NCI-H345 (cell line): ENCODE measurements at places on chromosomes 3 and 15.

DNA sequence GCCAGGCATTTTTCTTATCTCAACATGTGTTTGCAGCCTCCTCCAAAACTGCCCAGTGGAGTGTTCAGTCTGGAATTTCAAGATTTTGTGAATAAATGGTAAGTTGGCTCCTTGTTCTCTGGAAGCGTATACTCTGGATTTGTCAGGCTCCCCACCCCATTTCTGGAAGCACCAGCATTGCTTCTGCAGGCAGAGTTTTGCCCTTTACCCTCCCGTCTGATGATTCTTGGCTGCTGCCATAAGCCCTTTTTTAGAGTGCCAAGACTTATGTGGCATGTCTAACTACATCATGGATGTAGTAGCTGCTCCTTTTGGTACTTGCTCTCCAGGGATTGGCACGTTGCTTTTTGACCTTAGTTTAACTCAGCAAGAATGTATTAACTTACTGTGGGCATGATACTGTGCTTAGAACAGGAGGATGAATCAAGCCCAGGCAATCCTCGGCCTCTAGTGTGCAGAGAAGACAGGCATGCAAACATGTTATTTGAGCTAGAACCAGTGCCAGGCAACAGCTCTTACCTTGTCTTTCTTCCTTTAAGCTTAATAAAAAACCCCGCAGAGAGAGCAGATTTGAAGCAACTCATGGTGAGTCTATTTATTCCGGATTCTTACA lies 8.3 kb downstream of the SNAPC5 start:
- no peak for DNase-seq

DNA sequence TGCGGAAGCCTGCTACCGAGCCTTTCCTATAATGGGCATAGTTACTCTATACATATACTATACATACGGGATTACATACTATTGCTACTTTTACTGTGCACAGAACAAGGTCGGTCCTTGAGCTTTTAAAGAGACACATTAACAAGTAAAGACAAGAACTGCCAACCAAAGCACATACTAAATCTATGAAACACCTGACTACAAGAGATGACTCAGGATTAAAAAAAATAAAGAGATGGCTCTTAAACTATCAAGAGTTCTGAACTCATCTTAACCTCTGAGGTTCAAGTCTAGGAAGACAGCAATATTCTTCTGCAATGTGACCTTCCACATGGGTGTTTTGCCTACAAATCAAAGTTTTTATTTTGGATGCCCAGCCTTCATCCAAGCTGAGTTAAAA lies 106.8 kb downstream of the TNIK start:
- DNase-seq: no peak

DNA sequence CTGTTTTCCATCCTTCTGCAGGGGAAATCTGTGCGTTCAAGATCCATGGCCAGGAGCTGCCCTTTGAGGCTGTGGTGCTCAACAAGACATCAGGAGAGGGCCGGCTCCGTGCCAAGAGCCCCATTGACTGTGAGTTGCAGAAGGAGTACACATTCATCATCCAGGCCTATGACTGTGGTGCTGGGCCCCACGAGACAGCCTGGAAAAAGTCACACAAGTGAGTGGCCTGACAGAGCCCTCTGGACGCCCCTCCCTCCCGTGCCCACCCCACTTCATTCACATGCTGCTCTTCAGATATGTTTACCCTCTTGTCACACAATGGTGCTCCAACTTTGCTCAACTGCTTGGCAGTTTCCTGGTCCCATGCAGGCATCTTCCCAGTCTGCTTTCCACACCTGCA lies 274.3 kb upstream of the TRIM42 start:
- DNase-seq: peak; percentile 71

- DNase-seq: peak; percentile 31
Measured at GRCh38 chr3:47324278-47324865, 41.6 kb downstream of the KLHL18 start.

DNA sequence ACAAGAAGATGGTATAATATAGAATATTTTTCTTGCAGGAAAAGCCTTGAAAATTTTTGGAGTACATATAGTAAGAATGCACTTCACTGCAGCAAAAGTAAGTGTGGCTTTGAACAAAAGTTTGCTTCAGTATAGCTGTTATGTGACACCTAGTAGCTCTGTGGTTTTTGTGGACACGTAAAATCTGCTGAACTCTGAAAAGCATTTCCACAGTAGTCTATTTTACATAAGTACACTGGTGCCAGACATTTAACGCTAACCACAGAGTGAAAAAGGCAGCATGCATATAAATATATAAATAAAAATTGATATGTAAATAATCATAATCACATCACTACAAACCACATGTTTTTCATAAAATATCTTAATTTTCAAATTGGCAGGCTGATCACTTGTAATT lies 39.8 kb downstream of the CGGBP1 start:
- DNase-seq: no peak

DNA sequence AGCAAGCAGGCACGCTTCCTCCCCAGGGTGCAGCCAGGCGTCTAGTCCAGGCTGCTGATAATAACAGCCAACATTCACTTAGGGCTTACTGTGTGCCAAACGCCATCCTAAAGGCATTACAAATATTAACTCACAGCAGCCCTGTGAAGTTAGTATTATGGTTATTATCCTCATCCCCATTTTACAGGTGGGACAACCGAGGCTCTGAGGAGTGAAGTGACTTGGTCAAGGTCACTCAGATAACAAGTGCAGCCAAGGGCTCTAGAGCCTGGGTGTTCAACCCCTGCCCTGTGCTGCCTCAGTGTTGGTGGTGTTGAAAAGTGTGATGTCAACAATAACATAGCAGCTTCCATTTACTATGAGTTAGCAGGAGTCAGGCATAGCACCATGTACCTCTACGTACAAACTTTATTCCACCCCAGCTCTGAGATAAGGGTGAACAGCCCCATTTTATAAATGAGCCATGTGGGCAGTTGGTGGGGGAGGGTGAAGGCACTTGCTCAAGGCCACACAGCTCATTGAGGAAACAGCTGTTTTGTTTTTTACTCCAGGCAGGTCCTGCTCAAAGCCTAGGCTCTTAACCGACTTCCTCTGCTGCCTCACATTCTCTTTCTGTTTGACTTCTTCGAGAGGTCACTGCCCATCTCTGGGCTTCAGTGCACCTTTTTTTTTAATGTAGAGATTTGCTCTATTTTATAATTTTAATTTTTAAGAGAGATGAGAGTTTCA lies 24.0 kb upstream of the TRH start:
- no peak for DNase-seq

GRCh38 chr3:65751123-65751700 lies 287.5 kb downstream of the MAGI1 start:
- no peak for DNase-seq

- DNase-seq: no peak
Measured at GRCh38 chr15:72252663-72253299, 19.6 kb downstream of the PARP6 start.

- DNase-seq: no peak
Measured at GRCh38 chr3:100245927-100246326, 14.9 kb upstream of the TBC1D23 start.

GRCh38 chr3:155631323-155632019 lies 113.4 kb downstream of the PLCH1 start:
- DNase-seq: no peak

- no peak for DNase-seq
Measured at GRCh38 chr3:68878322-68878721, 54.0 kb downstream of the TAFA4 start.

- DNase-seq: no peak
Measured at GRCh38 chr15:67405208-67406191, 115.4 kb upstream of the C15orf61 start.

GRCh38 chr3:145820170-145820569 lies 340.8 kb downstream of the PLOD2 start:
- no peak for DNase-seq

GRCh38 chr3:183492849-183493179 lies 62.7 kb downstream of the KLHL6 start:
- DNase-seq: no peak

- DNase-seq: no peak
Measured at GRCh38 chr15:75753145-75753544, 40.5 kb upstream of the CSPG4 start.

GRCh38 chr3:43004282-43004681 lies 25.2 kb downstream of the GASK1A start:
- DNase-seq: no peak

DNA sequence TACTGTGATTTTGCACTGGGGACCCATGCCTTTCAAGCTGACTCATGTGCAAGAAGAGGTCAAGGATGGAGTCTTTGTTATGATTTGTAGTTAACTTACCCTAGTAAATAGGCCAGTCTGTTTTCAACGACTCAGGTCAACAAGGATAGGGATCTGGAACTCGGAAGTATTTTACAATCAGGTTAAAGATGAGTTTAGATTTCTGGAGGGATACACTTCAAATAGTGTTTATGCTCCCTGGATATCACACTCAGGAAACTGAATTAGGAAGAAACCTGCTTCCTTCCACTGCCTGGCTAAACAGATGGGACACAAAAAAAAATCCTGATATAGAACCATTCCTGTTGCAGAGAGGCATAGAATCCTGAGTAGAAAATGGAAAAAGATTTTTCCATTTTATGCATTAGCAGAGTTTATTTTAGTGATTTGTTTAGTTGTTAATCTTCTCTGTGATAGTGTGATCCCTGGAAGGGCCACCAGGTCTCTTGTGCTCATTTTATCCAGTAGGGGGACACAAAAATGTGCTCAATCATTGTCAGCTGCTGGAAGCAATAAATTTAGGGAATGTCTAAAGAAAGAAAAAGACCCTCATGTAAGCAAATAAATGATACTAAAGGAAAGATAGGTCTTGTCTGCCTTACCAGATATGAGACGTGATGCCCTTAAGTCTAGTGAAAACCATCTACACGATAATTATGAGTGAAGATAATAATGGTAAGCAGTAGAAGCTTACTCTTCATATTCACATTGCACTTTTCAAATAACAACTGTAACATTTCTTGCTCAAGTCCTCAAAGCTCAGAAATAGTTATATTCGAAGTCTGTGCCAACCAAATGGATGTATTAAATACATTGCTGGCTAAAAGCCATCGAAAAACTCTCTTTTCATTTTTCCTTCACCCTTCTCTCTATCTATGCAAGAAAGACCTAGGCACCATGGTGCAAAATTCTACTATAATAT lies 452.1 kb upstream of the KCNMB2 start:
- peak; percentile 69 for DNase-seq

DNA sequence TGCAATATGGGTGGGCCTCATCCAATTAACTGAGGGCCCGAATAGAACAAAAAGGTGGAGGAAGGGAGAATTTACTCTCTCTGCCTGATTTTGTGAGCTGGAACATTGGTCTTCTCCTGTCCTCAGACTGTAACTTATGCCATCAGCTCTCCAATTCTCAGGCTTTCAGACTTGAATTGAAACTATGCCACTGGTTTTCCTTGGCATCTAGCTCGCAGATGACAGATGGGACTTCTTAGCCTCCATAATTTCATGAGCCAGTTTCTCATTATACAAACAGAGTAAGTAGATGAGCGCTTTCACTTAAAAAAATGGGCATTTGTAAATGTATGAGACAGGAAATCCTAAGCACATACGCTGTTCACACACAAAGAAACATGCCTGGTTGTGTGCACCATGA lies 8.7 kb upstream of the PTX3 start:
- no peak for DNase-seq

- DNase-seq: no peak
Measured at GRCh38 chr3:82033186-82033585, 271.7 kb upstream of the GBE1 start.

DNA sequence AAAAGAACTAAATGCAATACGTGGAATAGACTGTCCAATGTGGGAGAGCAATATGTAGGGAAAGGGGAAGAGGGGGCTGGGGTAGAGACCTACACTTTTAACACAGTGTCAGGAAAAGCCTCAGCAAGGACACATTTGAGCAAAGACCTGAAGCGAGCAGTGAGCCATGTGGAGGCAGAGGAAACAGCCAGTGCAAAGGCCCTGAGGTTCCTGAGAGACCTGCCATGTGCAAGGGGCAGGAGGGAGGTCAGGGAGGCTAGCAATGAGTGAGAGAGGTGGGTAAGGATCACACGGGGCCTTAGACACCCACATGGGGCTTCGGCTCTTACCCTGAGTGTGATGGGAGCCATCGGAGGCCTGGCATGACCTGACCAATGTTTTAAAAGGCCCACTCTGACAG lies 181.0 kb downstream of the RAB11A start:
- no peak for DNase-seq

DNA sequence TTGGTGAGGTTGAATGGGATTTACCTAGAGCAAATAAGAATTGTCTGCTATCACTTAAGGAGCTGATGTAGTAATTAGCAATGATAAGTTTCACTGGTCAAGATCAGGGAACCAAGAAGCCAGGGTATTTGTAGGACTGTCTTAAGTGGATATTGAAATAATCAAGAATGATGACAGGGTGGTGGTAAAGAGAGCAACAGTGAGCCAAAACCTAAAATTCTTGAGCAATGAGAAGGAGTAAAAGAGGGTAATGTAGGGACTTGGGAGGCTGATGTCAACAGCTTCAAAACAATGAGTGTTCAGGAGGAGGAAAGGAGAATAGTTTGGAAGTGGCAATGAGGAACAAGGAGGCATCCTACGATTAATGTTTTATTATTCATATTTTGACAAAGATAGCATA lies 31.5 kb upstream of the SLC2A2 start:
- DNase-seq: no peak

DNA sequence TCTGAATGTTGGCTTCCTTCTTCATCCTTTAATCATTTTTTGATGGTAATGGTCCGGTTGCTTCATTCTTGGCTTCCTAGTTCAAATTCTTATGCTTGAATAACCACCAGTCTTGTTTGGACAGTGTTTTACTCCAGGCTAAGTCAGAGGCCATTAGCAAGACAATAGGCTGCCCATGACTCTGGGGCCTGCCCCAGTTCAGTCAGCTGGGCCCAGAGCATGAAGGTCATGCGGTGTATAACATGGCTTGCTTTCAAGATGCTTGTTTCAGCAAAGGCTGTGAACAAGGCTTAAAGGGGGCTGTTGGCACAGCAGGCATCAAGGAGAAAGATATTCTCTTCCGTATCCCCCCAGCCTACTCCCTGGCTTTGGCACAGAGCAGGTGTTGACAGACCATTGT lies 13.7 kb downstream of the TM4SF18 start:
- DNase-seq: no peak

DNA sequence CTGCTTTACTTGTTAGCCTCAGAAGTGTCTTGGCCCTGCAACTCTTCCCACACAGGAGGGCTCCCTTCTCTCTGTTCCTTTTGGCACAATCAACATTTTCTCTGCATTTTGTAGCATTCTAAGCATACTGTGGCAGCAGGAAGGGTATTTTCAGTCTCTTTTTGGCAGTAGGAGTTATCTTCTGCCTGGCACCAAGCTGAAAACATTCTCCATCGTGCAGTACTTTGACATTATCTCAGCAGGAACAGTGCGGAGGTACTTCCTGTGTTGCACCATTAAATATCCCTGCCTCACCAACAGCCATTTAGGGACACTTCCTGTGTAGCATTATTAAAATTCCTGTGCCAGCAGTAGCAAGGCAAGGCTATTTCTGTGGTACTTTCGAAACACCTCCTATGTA lies 233.2 kb upstream of the SEMA6D start:
- DNase-seq: no peak
